ENCODE measurements at places on chromosomes 3 and 15. TPM values are rescaled to one million over a fixed set of nuclear protein-coding genes. Genes with fewer than 3 reads are reported as not detected.

DNA sequence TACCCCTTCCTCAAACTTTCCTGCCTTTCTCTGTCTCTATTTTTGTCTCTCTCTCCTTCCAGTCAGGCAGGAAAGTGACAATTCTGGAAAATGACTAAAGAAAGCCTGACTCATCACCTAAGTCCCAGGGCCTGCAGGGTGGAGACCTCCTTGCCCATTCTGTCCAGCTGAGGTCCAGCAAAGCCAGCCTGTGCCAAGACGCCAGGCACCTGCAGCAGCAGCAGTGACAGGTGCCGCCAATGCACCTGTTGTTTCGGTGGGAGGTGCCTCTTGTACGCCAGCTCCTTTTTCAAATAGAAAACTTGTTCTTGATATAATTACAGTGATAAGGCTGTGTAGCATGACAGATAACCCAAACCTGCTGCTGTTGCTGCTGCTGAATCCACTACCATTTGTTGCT lies 501.3 kb downstream of the NTRK3 start:
- DNase-seq = no peak

The ITIH4 gene
- 0.35 TPM for polyA plus RNA-seq

The C3orf22 gene
- polyA plus RNA-seq = not detected

- no peak for DNase-seq
Measured at GRCh38 chr15:38782156-38782555, 217.5 kb upstream of the RASGRP1 start.

DNA sequence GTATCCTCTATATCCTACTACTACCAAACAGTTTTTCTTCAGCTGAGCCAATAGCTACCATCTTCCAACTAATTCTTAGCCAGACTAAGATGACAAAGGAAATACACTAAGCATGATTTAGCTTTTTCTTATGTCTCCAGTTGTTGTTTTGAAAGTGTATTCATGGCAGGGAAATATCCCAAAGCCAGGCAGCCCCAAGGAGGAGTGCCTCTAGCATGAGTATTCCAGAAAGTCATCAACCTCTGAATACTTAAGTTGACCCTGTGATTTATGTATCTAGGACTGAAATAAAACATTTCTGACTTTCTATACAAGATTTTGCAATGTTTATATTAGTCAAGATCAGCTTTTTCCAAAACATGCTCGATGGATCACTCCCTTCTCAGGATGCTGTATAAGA lies 449.1 kb downstream of the IL5RA start:
- DNase-seq = no peak

The ZNF80 gene
- not detected for polyA plus RNA-seq

GRCh38 chr3:55676643-55677042 lies 189.5 kb upstream of the WNT5A start:
- DNase-seq = no peak

GRCh38 chr3:124351430-124352148 lies 359.7 kb upstream of the ROPN1 start:
- peak; percentile 39 for DNase-seq

GRCh38 chr15:76626611-76627010 lies 278.5 kb downstream of the SCAPER start:
- DNase-seq = no peak

GRCh38 chr3:156109989-156110388 lies 10.4 kb upstream of the KCNAB1 start:
- DNase-seq = no peak

The RAB6B gene
- 1.7 TPM for polyA plus RNA-seq

- no peak for DNase-seq
Measured at GRCh38 chr3:164375995-164376394, 702.3 kb downstream of the SI start.

GRCh38 chr3:131608296-131608695 lies 105.5 kb upstream of the MRPL3 start:
- no peak for DNase-seq

- DNase-seq = no peak
Measured at GRCh38 chr3:127439621-127440020, 150.9 kb downstream of the TPRA1 start.

DNA sequence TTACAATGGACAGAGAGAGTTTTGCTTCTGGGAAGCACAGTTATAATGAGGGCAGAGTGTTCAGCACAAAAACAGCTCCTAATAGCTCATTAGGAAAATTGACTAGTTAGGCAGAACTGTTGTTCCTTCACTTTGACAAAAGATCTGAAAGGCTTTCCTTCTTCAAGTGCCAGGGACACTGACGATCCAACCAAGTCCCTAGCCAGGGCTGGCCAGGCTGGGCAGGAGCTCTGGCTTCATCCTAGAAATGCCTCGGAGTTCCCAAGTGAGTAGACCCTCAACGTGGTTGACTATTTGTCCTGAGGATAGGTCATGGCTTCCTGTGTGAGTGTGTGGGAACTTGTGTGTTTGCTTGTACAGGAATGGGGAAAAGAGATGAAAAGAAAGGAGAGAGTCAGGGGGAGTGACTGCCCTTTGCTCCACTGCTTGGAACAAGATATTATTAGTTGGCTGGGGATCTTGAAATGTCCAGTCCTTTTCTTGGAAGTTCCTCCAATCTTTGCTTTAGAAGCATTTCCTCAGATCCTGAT lies 617.9 kb downstream of the NTRK3 start:
- DNase-seq = no peak

- DNase-seq = no peak
Measured at GRCh38 chr3:88222343-88222742, 72.6 kb downstream of the C3orf38 start.

- no peak for DNase-seq
Measured at GRCh38 chr3:23442598-23443383, 239.7 kb downstream of the UBE2E2 start.

- no peak for DNase-seq
Measured at GRCh38 chr3:104941785-104942184, 424.9 kb upstream of the ALCAM start.

The TICRR gene
- 5.6 TPM for polyA plus RNA-seq

GRCh38 chr15:96349857-96350720 lies 19.6 kb downstream of the NR2F2 start:
- no peak for DNase-seq

The SNURF gene
- polyA plus RNA-seq = 8.6 TPM

The TMCO5A gene
- polyA plus RNA-seq = not detected

DNA sequence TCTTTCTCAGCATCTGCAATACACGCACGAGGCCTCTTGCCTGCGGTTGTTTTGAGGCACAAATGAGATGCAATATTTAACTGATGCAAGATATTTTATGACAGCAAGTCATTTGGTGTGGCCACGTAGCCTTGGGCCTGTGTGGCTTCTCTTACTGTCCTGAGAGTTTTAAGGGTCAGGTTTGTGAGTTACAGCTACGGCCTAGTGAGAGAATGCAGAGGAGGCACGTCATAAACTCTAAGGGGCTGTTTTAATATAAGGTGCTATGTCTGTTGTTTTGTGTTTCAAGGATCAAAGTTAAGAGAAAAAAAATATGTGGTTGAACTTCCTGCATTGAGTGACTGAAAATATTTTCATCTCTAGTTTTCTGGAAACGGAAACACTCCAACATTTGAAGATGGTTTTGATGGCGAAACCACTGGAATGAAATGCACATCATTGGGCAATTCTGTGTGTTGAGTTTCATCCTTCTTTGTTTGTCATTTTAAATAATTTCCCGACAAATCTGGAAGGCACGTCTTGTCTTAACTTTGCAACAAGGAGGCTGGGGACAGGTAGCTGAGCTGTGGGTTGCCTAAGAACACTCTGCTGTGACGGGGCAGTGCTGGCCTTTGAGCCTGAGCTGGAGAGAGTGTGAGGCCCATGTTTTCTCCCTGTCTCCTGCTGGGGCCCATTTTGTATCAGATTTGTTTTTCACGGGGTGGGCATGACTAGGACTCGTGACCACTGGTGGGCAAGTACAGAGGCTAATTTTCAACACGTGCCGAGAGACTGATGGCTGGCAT lies 5.1 kb downstream of the APBA2 start:
- no peak for DNase-seq

The MESP2 gene
- polyA plus RNA-seq = 1.2 TPM

GRCh38 chr15:36370731-36371112 lies 208.7 kb upstream of the CDIN1 start:
- DNase-seq = peak; percentile 77

DNA sequence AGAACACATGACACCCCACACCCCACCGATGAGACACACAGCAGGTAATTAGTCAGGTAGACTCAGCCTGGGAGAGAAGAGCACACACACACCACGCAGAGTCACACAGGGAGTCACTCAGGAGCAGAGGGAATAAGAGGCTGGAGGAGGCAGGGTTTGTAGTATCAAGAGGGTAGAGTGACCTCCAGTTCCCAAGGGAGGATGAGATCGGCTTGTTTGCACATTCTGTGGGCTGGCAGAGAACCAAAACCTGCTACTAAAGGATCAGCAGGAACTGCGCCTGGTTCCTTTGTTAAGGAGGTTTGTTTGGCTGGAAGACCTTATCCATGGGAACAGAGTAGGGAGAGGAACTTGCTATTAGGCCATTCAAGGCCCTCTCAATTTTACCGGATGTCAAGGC lies 281.4 kb upstream of the SLCO3A1 start:
- peak; percentile 26 for DNase-seq

The SCN5A gene
- 0.24 TPM for polyA plus RNA-seq

DNA sequence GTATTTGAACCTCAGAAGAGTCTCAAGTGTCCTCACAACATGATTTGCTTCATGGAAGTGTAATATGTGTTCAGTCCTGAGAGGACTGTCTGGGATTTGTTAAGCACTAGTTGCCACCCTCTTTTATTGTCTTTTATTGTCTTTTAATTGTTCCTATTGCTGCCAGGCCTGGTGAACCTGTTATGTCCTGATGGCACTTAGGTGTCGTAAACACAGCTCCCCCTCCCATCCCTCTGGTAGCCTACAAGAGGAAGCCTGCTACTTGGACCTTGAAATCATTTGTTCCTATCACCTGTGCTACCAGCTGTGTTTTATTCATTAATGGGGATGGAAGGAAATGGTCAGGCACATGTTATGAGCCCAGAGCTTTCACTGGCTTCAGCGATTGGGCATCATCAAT lies 19.3 kb downstream of the CCNB2 start:
- no peak for DNase-seq

GRCh38 chr3:20503394-20504082 lies 317.5 kb upstream of the SGO1 start:
- DNase-seq = no peak

GRCh38 chr3:27176256-27176655 lies 192.9 kb downstream of the NEK10 start:
- no peak for DNase-seq

- peak; percentile 12 for DNase-seq
Measured at GRCh38 chr3:25427155-25427554, 908 bp upstream of the RARB start.

DNA sequence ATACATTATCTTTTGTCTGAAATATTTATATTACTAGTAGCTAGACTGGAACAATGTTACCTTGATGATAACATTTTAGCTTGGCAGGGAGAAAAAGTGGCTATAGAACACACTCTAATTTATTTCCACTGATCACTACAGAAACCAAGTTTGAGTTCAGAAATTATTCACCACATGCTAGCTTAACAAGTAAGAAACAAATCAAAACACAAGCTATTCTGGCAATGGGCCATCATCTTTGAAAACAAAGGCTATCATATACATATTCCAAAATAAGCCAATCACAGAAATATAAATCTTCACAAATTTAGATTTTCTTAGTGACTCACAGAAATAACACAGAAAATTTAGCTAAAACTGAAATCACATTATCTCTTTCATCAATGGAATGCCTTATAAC lies 17.1 kb downstream of the AQR start:
- DNase-seq = no peak

DNA sequence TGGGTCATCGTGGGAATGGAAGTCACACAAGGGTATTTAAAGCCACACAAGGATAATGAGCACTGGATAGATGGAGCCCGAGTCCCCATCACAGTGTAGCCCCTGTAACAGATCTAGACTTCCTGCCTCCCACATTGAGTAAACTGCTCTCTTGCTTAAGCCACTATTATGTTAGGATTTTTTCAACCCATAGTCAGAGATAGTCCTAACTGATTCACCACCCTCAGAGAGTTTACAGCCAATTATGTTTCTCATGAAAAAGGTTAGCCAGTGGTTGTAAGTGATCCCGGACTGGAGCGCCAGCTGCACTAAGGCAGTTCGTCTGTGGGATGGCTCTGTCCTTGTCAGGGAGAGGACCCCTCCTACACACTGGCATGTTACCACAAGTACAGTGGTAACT lies 77.0 kb downstream of the KLF13 start:
- no peak for DNase-seq

DNA sequence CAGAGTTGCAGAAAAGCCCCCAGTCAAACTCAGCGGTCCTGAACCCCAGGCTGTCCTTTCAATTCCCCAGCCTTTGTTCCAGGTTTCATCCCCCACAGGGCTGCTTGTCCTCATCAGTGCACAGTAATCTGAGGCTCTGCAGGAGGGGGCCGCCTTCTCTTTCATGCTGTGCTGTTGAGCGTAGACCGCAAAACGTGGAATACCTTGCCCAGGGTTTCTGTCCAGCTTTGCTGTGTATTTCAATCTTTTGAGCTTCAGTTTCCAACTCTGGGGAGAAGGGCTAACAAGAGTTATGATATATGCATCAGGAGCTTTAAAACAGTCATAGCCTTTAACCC lies 64.8 kb downstream of the FAM43A start:
- no peak for DNase-seq

DNA sequence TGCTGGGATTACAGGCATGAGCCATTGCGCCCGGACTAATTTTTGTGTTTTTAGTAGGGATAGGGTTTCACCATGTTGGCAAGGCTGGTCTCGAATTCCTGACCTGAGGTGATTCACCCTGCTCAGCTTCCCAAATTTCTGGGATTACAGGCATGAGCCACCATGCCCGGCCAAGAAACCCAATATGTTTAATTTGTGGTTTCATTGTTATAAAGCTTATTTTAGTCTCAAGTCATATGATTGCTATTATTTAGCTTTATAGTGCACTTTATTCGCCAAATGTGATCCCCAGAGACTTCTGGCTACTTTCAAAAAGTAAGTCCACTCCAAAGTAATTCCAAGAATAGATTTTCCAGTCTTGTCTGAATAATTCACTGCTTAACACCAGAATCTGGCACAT lies 19.3 kb upstream of the SLC4A7 start:
- no peak for DNase-seq

DNA sequence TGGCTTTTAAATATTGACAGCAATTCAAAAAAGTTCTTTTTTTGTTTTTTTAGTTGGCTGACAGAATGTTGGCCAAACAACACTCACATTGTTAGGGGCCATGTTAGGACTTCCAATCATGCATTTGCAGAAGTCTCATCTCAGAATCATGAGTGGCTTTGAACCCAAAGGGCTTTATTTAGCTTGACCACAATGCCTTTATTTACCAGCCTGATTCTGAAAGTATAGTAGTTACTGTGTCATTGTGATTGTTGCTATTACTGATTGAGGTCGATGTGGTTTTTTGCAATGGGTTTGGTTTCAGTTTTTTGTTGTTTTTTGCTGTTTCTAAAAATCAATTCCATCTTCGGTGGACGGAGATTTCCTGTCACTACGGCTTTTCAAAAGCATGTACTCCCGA lies 7.2 kb downstream of the GLDN start:
- no peak for DNase-seq

The GRM2 gene
- polyA plus RNA-seq = 0.04 TPM

The ISLR gene
- polyA plus RNA-seq = not detected

Measured in foreskin keratinocyte (primary cell).